Stimulated activated CD4-positive, alpha-beta T cell treated with anti-CD3 and anti-CD28 coated beads, Interleukin-1b, Interleukin-23, amount 100 ng/mL, for 48 hours (primary cell): ENCODE measurements at places on chromosomes 11 and 22.
A peak's percentile ranks its signal among the peaks of the same experiment; 100 is the strongest.

GRCh38 chr11:40924915-40925314, 534.5 kb downstream of the LRRC4C start:
- no peak for DNase-seq

DNA sequence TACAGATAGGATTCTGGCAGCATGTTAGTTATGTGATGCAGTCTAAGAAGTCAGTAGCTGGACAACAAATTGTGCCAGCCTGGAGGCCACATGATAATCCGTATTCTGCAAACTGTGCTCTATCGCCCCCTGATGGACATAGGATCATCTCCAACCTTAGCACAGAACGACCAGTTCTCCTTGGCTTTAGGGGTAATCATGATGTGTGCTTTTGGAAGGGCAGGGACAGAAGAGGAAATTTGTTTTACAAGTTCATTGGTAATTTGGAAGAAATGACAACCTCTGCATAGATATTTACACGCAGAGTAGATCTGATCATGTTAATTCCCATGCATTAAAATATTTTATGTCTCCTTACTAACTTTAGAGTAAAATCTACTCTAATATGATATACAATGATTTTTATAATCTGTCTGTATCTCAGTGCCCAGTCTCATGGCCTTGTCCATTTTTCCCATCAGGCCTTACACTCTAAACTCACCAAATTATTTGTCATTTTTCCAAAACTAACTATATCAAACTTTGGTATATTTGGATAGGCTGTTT, 12.1 kb downstream of the OR10D3 start:
- DNase-seq: peak; percentile 27

GRCh38 chr11:102546427-102546826, 15.9 kb upstream of the MMP7 start:
- DNase-seq: no peak

- peak; percentile 61 for DNase-seq
Observed at GRCh38 chr11:62539238-62539925, 7.2 kb downstream of the AHNAK start.

DNA sequence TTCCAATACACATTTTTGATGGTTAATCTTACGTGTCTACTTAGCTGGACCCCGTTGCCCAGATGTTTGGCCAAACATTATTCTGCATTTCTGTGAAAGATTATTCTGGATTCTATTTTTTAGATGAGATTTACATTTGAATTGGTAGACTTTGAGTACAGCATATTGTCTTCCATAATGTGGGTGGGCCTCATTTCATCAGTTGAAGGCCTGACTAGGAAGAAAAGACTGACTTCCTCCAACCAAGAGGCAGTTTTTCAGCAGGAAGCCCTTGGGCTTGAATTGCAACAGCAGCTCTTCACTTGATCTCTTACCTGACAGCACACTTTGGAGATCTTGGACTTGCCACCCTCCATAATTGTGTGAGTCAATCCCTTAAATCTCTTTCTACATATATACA, 58.7 kb downstream of the FDX1 start:
- no peak for DNase-seq

DNA sequence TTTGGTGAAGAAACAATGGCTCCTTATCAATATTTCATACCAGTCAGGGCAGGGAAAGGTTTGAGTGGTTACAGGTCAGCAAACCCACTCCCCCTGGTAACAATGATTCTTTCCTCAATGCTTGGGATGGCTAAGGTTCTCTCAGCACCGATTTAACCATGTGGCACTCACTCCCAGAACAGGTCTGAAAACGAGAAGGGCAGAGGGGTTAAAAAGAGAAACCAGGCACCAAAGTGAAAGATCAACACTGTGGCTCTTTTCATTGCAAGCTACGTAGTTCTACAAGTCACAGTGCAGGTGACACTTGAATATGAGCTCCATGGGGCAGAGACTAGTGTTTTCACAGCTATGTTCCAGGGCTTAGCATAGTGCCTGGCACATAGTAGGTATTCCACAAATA, 132.4 kb downstream of the PLEKHA7 start:
- DNase-seq: no peak

- no peak for DNase-seq
Observed at GRCh38 chr11:128904656-128905344, 13.6 kb downstream of the KCNJ5 start.

DNA sequence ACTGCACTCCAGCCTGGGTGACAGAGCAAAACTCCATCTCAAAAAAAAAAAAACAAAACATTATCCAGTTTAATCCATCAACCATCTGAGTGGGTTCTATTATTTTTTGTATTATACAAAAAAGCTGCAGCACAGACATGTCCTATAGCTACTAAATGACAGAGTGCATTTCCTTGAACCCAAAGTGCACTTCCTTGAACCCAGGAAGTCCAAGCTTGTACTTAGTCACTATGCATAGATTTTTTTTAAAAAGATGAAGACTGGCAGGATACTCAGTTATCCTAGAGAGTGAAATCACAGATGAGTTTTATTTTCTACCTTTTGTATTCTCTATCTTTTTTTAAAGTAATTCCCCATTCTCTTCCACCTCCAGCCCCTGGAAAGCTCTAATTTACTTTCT, 8.0 kb upstream of the RRAS2 start:
- DNase-seq: no peak

DNA sequence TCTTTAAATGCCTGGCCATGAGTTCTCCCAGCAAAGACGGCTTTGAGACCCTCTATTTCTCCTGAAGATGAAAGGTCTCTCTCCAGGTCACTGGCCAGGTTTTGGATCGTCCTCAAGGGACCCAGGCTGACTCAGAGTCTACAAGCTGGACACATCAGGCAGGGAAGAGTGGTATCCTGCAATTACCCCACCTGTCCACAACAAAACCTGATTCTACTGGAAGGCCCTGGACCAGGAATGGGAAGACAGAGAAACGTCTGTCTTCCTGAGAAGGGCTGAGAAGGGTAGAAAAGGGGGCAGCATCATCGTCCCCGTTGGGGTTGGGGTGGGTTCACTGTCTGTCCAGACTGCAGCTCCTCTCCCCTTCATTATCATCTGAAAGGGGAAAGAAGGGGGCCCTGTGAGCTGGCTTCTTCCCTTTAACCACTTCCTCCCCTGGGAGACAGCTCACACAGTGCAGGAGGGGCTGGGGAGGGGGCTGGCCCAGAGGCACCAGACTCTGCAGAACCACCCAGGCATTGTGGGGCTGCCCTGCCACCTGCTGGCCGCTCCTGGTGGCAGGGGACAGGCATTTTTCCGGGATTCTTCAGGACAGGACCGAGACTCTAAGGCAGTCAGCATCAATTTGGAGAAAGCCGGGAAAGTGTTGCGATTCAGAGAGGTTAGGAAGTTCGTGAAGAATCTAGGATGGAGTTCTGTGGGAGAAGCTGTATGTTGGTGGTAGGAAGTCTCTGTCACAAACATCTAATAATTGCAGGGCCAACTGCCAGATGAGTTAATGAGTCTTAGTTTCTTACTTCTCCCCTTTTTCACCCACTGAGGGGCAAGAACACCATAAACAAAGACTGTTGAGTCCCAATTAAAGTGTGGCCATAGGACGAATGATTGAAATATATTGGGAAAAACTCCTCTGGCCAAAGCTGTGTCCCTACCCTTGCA, 57.6 kb downstream of the SYN3 start:
- DNase-seq: peak; percentile 5

DNA sequence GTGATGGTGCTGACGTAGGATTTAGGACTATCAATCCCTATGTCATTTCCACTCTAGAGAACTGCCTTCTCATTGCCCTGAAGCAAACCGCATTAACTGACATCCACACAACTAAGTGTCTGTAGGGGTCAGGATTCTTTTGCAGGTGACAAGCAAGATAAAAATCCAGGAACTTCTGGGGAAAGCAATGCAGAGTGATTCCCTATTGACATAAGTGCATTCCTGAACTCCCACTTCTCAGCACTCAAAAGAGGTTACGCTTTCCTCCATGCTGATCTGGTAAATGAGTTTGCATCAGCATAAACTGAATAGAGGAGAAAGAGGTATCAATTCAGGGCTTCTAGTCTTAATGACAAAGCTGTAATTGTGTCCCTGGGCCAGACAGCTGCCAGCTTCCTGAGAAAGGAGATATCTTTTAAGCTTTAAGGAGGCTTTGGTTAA, 224.6 kb upstream of the ISX start:
- no peak for DNase-seq

- DNase-seq: no peak
Observed at GRCh38 chr11:35553831-35554230, 28.4 kb upstream of the PAMR1 start.

DNA sequence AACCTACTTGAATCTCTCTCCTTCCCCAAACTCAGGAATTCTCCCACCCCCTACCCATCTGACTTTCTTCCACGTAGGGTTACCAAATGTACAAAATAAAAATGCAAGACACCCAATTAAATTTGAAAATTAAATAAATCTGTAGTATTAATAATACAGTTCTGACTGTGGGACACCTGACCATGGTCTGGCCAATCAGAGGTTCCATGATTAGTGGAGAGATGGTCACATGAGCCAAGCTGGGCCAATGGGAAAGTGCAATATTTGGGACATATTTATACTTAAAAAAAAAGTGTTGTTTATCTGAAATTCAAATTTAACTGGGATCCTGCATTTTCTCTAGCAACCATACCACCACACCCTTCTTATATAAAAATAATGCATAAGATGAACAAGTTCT, 29.8 kb upstream of the ASPHD2 start:
- DNase-seq: no peak

DNA sequence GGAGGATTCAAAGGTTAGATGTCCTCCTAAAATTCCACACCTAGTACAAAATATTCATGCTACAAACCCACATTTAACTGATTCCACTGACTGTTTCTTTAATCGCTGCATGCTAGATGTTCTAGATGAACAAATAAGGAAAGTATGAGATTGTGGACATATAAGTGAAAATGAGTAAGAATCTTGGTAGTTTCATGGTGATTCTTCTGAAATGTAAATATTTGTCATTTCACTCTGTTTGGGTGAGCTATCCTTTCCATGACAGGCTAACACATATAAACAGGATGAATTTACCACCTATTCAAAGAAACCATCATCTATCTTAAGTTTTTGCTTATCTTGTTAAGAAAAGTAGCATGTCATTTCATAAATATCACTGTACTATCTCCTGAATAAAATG, 14.8 kb downstream of the OR5B3 start:
- DNase-seq: no peak

DNA sequence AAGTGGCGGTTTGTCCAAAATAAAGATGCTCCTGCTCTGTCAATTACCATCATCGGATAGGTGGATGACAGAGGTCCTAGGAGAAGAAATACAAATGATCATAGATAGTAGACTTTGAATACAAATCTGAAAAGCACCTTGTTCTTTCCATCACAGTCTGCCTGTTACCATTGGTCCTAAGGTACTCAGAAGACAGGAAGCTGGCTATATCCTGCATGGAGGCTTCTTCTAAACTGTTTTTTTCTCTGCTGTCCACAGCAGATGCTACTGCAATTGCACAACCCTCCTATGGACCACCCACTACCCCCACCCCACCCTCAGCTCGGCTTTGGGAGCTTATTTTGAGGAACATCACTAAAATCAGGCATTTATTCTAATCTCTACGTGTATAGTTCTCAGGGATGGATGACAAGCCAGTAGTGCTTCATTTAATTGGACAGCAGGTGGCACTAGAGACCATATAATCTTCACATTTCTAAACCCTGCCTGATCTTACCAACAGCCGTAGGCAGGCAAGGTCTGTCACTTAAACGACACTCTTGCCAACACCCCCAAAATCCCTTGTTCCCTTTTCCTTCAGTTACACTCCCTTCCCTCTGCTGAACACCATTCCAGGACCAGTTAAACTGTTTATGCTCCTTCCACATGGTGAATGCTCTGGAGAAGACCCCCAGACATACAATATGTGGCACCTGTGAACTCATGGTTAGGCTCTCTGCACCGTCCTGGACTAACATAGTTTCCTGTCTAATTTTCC, 6.6 kb upstream of the PTS start:
- no peak for DNase-seq

- DNase-seq: no peak
Observed at GRCh38 chr11:96036863-96037262, 113.0 kb upstream of the MTMR2 start.

- no peak for DNase-seq
Observed at GRCh38 chr11:8056810-8057463, 24.1 kb upstream of the TUB start.

DNA sequence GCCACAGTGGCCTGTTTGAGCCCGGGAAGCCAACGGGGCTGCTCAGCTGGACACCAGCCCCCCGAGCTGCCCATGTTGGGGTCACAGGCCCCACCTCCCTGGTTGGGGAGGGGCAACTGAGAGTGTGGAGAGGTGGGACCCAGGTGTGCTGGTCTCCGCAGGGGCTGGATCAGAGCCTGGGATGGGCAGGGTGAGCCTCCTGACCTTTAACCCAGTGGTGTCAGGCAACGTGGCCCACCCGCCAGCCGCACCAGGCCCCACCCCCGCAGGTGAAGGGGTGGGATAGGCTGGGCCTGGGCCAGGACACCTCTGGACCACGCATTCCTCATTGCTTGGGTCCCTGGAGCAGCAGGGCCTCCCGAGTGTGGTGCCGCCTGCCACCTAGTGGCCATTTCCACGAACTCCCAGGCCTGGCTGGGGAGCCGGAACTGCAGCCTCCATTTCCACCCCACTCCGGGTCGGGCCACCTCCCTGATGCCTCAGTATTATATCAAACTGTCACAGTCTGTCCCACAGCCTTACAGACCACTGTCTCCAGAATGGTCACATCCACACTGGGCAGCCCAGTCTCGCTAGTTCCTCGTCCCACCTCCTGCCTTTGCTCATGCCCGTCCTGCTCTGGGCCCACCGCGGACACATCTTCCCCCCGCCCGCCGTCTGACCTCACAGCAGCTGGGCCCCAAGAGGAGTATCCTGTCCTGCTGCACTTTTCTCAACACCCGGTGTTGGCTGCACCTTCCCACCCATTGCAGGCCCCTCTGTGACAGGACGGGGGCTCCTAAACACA, 13.3 kb upstream of the PPP6R3 start:
- peak; percentile 79 for DNase-seq

GRCh38 chr11:116724813-116725212, 48.0 kb downstream of the BUD13 start:
- DNase-seq: no peak

DNA sequence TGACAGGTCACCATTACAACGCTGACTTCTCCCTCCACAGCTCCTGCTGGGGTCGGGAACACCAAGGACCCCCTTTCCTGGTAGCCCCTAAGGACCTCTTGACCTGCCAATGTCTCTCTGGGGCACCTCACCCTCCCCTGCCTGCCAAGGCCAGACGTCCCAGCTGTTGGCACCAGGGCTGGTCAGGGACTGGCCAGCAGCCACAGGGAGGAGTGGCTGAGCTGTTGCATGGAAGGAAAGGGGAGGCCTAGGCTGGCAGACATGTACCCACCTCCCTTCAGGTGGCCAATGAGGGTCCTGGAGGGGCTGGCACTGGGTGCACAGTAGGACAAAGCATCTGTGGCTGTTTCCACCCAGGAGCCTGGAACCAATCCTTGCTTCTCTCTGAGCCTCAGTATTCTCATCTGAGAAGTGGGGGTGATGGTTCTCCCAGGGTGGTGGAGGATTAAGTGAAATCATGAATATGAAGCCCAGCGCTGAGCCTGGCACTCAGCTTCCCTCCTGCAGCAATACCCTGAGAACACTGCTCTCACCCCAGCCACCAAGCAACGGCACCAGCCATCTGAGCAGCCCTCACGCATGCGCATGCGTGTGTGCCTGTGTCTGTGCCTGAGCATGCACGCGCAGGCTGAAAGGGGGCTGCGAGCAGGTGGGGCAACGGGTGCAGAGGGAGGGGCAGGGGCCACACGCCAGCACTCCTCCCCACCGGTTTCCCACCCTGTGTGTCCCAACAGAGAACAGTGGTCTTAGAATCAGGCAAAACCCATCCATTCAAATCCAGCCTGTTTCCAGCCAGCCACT, 5.9 kb downstream of the KCNJ4 start:
- DNase-seq: no peak
